ENCODE measurements at places on chromosomes 5 and 9.

- DNase-seq: no peak
Measured at GRCh38 chr9:93256878-93257807, 73.2 kb downstream of the WNK2 start.

DNA sequence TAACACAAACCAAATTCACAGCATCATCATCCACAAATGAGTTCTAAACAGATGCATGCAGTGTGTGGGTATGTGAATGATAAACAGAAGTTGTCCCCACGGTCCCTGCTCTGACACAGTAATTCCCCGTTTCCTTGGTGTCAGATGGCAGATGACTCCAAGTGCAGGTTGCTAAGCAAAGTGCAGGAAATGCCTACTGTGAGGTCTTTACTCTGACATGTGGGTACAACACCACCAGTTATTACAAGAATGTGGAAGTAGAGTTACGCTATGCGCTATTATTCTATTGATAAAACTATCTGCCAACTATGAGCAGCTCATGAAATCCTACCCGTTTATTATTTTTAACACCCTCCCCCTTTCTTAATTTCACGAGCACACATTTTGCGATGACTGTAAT is 448.9 kb downstream of the BNC2 start:
- no peak for DNase-seq

DNA sequence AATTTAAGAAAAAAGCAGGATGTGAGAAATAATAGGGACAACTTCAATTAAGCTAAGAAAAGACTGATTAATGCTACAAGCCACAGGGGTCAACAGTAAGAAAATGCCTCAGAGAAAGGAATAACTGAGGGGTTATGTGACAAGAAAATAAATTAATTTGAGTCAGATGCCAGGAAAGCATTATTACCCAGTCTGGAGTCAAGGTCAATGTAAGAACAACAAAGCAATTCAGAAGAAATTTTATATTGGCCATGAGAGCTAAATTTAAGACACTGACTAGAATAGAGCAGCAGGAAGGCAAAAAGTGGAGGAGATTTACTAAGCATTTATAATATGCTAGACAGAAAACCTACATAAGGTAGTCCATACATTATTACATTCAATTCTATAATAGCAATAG is 73.5 kb downstream of the CDH10 start:
- DNase-seq: no peak

DNA sequence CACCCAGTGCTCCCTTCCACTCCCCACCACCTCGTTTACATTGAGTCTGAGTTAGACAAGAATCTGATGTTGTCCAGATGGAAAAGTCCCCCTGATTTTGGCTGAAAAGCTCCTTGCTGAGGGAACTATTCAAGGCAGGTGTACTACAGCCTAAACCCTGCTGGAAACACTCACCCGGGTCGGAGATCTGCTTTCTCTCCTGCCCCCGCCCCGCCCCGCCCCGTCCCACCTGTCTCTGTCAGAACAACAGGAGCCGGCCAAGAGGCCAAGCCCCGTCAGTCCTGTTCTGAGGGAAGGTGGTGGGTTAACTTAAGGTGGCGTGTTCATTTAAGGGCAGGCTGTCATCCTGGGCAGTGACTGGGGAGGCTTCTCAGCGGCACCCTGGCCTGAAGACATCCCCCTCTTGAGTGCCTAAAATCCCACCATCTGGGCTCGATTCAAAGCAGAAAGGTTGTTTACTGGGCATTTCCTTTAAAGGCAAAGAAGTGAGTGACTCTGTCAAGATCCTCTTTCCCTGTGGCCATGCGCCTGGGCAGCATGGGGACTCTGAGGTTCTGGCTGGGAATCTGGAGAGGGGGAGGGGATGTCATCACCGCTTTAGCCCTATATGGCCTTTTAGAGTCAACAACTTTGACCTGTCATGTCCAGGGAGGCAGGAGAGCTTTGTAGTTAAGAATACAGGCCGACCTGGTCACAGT is 71.1 kb upstream of the NEURL1B start:
- no peak for DNase-seq
